DMS79 treated with DMSO at 0.1 percent for 48 hours (cell line): ENCODE measurements at places on chromosomes 4 and X.
A peak's percentile ranks its signal among the peaks of the same experiment; 100 is the strongest.

GRCh38 chr4:98509721-98510120 is 148.7 kb downstream of the TSPAN5 start:
- no peak for DNase-seq

DNA sequence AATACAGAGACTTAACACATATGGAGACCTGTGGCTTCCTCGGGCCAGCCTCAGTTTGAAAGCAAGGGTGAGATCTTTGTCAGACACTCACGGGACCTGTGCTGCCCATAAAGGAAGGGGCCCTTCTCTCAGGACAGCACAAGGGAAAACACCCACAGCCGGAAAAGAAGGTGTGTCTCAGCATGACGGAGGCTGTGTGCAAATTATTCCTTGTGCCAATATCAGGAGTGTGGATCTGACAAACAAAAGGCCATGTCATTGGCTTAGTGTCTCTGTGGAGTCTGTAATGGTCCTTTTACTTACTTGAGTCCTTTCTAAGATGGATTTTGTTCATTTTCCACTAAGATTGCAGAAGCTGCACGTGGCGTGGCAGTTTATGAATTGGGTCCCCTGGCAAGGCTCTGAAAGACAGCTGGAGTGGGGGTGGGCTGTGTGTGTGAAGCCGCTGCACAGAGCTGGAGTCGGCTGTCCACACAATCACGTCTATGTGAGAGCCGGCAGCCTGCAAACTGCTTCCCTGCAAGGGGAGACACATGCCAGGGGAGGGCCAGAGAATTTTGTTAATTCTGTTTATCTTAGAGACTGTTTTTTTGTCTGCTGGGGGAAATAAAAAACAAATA is 1.9 kb downstream of the ENPP6 start:
- DNase-seq: no peak

- no peak for DNase-seq
These were observed 417.1 kb upstream of the MAGEB16 start for GRCh38 chrX:35380808-35381700.

- no peak for DNase-seq
These were observed 127.5 kb upstream of the GK2 start for GRCh38 chr4:79535516-79535915.

GRCh38 chrX:132200976-132201375 is 18.3 kb downstream of the RAP2C start:
- no peak for DNase-seq

- peak; percentile 21 for DNase-seq
These were observed 402 bp upstream of the UPRT start for GRCh38 chrX:75273483-75273882.

- no peak for DNase-seq
These were observed 311.6 kb downstream of the FAM133A start for GRCh38 chrX:93985344-93986307.

GRCh38 chrX:120719622-120720021 is 89.8 kb upstream of the C1GALT1C1 start:
- no peak for DNase-seq

- DNase-seq: no peak
These were observed 15.6 kb downstream of the RPS3A start for GRCh38 chr4:151114986-151115385.

DNA sequence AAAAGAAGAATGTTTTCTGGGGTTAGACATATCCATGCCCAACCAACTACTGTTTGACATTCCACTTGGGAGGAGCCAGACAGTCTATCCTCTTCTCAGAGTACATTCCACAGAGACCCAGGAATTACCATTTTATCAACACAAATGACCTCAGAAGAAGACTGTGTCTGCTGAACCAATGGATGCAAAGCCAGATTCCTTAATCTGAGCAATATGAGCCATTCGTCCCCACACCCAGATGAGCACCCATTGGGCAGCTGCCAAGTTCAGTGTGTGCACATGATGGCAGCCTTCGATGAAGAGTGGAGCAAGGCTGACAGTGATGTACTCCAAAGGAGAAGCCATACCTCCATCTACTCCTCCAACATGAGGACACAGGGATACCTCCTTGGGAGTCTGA is 111.3 kb downstream of the ZNF674 start:
- DNase-seq: no peak

DNA sequence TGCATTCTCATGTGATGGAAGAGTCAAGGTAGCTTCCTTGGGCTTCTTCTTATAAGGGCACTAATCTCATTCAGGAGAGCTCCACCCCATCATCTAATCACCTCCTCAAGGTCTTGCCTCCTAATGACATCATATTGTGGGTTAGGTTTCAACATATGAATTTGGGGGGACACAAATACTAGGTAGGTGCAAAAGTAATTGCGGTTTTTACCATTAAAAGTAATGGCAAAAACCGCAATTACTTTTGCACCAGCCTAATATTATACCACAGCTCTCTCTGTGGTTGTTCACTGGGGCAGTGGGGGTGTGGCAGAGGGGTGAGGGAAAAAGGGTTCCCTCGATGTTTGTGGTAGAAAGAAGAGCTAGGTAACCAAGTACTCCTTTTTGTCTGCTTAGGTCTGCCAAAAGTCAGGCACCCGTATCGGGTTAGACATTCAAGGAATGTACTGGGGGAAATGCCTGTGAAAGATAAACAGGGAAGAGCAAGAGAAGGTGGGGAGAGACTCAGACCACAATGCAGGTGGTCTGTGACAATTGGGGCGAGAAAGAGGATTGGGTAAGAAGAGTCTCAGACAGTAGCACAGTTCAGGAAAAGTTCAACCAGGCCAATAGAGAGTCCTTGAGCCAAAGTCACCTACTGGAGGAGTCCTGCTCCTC is 78.9 kb upstream of the MTM1 start:
- no peak for DNase-seq

GRCh38 chr4:182917182-182918043 is at the start of gene DCTD:
Gene DCTD, minus strand, starts transcription at chr4:182917386. Its CDS starts 1,818 bp downstream, at chr4:182915568.
- peak; percentile 42 for DNase-seq

- no peak for DNase-seq
These were observed 430.3 kb downstream of the PACRGL start for GRCh38 chr4:21130606-21131005.

- DNase-seq: no peak
These were observed 310.0 kb upstream of the AADAT start for GRCh38 chr4:170399581-170400293.

- DNase-seq: no peak
These were observed 5.9 kb downstream of the SOD3 start for GRCh38 chr4:24801136-24801855.
